Endothelial cell of umbilical vein (primary cell): ENCODE measurements at places on chromosomes 5 and 9. TPM values are rescaled to one million over a fixed set of nuclear protein-coding genes. Genes with fewer than 3 reads are reported as not detected.

- no peak for DNase-seq
Observed at GRCh38 chr9:26170190-26170589, 491.9 kb upstream of the TUSC1 start.

Gene CBY3
- polyA plus RNA-seq = not detected in 2 replicates

Gene PRRC1
- polyA plus RNA-seq = 64.4 and 65.8 TPM in 2 replicates

DNA sequence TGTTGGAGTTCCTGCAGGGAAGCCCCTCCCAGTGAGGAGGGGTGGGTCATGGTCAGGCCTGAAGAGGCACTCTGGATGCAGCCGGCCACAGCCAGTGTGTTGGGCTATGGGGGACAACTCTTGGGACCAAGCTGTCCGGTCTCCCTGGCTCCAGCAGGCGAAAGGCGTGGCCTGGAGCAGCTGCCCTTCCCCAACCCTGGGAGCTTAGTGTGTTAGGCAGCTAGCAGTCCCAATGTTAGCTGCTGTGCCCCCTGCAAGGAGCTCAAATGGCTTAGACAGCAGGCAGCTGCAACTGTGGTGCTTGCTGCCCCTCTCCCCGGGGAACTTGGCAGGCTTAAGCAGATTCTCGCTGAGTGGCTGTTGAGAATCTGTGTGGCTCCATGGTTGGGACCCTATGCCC, 67.5 kb upstream of the ACTBL2 start:
- no peak for DNase-seq

DNA sequence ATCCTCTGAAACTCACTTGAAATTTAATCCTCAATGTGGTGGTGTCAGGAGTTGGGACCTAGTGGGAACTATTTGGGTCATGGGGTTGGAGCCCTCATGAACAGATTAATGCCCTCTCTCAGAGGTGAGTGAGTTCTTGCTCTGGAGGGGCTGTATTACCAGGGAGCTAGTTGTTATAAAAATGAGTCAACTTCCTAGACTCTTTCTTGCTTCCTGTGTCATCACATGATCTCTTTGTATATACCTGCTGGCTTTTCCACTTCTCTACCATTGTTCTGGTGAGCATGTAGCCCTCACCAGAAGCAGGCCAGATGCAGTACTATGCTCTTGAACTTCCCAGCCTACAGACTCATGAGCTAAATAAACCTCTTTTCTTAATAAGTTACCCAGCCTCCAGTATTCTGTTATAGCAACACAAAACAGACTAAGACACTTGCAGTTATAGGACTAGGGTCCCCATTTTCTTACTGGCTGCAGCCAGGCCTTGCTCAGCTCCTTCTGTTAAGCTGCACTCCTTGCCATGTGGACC, 127.5 kb downstream of the SUSD1 start:
- no peak for DNase-seq

GRCh38 chr5:39619168-39619818, 194.5 kb upstream of the DAB2 start:
- no peak for DNase-seq

- DNase-seq = no peak
Observed at GRCh38 chr5:452978-453710, 10.2 kb downstream of the EXOC3 start.

DNA sequence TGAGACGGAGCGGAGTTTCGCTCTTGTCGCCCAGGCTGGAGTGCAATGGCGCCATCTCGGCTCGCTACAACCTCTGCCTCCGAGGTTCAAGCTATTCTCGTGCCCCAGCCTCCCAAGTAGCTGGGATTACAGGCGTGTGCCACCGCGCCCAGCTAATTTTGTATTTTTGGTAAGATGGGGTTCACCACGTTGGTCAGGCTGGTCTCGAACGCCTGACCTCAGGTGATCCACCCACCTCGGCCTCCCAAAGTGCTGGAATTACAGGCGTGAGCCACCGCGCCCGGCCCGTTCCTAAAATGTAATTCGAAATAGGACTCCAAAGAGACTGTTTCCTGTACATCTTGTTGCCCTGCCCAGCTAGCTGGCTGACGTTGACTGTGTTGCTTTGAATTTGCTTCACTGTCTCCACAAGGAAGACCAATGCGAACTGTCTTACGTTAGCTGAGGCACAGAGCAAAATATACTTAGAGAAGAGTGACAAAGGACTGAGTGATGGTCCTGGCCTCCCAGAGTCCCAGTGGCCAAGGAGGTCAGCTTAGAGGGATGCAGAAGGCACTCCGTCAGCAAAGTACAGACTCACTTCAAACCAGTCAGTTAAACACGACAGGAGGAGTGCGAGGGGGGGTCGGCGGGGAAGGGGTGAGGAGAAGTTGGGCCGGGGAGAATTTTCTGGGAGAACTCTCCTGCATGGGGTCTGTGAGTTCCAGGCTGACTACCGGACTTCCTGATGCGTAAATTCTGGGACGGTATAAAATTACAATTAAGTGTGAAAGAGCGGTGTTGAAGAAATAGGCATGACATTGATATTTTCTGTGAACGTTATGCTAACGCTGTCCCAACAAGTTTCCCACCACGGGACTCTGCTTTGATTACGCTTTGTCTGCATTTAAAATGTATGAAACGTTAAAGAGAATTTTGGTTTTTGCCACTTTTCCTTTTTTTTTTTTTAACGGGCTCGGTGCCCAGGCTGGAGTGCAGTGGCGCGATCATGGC, 6.8 kb upstream of the TRIM41 start:
- DNase-seq = no peak

GRCh38 chr5:39190311-39191102, 28.9 kb downstream of the FYB1 start:
- no peak for DNase-seq

DNA sequence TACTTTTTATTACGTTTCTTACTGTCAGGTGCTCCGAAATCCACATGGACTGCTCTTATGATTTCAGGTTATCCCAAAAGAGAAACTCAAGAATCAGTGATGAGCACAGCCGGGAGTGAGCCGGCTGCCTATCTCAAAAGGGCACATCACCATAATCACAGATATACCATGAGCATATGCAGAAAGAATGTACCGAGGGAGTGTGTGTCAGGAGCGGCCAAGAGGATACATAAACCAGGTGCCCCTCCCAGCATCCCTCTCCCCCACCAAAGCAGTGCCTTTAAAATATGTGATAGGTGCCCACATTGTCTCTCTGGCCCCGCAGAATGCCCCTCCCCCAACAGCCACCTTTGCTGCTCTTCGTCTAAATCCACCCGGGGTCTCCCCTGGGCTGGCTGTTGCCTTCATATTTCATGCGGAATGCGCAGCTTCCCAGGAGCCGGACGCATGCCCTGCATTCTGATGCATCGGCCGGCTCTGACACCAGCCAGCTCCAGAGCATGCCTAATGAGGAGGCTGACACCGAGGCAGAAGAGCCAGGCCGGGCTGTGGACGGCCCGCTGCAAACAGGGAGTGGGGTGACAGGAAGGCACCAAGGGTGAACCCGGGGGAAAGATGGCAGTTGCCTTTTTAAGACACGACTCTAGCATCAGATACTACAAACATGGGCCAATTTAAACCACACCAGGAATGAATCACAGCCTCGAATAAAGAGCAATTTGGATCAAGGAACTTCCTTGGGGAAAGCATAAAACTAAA, 652.3 kb downstream of the BNC2 start:
- DNase-seq = no peak

GRCh38 chr5:142725231-142726187, 39.6 kb upstream of the FGF1 start:
- no peak for DNase-seq

DNA sequence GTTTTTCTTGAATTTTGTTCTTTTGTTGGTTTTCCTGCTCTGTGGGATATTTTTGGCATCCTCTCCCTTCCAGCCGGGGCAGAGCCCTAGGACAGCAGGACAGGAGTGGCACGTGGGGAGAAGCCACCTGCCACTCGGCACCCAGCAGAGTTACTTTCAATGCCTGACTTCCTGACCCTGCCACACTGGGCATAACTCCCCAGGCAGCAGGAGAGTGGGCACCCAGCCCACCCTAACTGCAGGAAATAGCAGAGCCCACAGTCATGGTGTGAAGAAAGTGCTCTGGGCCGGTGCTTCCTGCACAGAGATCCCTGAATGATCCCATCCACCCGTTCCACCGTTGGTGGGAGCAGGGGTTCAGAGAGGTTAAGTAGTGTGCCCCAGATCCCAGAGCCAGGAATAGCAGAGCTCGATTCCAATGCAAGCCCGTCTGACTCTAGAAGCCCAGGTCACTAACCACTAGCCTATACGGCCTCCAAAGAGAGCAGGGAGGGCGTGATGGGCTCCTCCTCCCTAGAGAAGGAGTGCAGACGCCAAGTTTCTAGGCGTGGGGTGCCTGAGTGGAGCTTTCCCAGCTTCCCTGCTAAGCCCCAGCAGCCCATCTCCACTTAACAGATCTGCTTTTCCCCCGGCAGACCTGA, 8.1 kb upstream of the NUP214 start:
- peak; percentile 88 for DNase-seq

DNA sequence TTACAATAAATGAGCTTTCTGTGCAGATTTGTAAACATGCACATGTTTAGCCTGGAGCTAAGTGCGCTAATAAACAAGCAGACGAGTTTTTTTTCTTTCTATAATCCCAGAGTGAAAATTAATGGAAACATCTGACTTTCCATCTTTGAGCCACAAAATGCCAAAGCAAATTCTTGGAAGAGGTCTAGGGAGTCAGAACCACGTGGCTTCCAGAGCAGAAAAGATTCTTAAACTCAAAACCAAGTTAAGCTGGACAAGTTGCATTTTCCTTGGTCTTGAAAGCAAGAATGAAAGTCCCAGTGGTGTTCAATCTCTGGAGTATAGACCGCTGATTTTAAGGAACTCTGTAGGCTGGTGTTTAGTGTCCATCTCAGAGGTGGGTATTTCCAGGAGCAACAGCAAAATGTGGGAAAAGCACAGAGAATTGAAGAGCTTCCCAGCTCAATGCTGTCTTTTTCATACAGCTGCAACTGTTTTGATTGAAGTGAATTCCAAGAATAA, 71.4 kb downstream of the MYO10 start:
- DNase-seq = no peak

DNA sequence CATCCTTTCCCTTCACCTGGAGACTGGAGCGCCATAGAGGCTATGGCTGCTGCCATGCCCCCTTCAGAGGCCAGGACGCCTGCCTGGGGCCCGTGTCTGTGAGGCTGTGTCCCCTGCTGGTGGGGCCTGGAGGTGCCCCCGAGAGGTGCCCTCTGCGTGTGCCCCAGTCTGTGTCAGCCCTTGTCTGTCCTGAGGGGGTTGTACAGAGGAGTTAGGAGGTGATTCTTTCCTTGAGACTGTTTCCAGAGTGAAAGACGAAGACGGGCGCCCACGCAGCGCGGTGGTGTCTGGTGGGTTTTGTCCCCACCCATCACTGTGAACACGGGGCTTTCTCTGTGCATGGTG, 24.6 kb downstream of the TRAF2 start:
- DNase-seq = no peak

Gene TAF9
- 84.8 and 94.2 TPM in 2 replicates for polyA plus RNA-seq

Gene SLC4A9
- polyA plus RNA-seq = not detected in 2 replicates

DNA sequence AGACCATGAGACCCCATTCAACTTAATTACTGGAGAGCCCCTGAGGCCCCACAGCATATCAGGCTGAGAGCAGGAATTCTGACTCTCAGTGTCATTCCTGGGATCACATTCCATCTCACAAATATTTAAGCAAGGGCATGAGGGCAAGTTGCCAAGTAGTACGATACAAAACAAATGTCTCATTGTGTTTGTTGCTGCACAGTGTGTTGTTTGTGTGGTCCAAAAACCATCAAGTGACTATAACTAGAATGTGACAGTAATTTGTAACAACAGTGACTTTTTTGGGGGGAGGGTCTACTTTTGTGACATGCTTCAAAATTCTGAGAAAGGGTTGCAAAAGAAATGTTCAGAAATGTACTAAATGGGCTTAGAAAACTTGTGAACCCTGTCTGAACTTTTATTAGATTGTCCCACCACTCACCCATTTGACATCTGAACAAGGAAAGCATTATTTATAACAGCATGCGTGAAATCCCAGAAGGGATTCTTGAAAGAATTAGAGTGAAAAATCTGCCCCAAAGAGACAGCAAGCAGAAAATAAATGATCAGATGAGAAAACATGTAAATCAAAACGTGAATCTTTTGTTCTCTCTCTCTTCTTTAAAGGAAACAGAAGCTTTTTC, 347.0 kb downstream of the NTRK2 start:
- DNase-seq = no peak

Gene OR2K2
- polyA plus RNA-seq = not detected in 2 replicates

- no peak for DNase-seq
Observed at GRCh38 chr5:57836921-57837320, 354.3 kb upstream of the ACTBL2 start.

- DNase-seq = no peak
Observed at GRCh38 chr9:95666096-95666784, 149.5 kb upstream of the PTCH1 start.

DNA sequence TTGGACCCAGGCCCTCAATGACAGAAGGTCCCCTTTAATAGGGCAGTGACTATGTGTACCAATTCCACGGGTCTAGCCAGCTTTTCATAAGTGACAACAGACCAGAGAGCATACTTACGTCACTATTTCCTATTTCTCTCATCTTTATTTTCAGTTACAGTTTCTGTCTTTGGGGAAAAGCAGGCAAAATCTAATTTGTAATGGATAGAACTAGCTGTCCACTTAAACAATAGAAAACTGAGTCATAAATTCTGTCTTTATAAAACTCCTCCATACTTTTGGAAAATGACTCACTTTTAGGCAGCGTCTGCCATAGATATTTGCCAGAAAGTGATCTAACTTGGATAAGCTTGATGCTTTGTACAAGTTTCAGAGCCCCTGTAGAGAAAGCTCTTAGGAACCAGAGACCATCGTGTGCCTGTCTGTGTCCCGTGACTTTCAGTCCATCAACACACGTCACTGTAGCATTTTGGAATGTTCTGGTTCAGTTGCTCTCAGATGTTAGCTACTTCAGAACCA, 101.9 kb downstream of the F2RL2 start:
- peak; percentile 6 for DNase-seq

GRCh38 chr5:56346741-56347535, 113.8 kb upstream of the ANKRD55 start:
- DNase-seq = no peak

- DNase-seq = no peak
Observed at GRCh38 chr5:136766456-136766855, 401.1 kb upstream of the TRPC7 start.

GRCh38 chr5:35852084-35852734, 4.5 kb upstream of the IL7R start:
- DNase-seq = no peak

Gene CTSV
- 0.64 and 0.80 TPM in 2 replicates for polyA plus RNA-seq

- DNase-seq = no peak
Observed at GRCh38 chr5:56326116-56326515, 93.0 kb upstream of the ANKRD55 start.

GRCh38 chr5:81420039-81420667, 26.2 kb upstream of the ACOT12 start:
- peak; percentile 85 for DNase-seq
